ENCODE measurements at places on chromosomes 4 and X.

- no peak for DNase-seq
These were observed 22.7 kb downstream of the RASGEF1B start for GRCh38 chr4:81449015-81449414.

DNA sequence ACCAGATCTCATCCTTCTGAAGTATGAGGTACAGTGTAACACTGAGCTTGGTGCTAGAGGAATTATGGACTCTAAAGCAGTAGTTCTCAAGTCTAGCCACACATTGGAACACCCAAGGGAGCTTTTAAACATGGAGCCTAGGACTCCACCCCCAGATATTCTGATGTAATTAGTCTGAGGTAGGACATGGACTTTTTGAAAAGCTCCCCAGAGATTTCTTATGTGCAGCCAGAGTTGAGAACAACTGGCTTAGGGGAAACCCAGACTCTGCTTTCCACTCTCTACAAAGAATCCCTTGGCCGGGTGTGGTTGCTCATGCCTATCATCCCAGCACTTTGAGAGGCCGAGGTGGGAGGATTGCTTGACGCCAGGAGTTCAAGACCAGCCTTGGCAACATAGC, 11.6 kb upstream of the GDPD2 start:
- DNase-seq = no peak

DNA sequence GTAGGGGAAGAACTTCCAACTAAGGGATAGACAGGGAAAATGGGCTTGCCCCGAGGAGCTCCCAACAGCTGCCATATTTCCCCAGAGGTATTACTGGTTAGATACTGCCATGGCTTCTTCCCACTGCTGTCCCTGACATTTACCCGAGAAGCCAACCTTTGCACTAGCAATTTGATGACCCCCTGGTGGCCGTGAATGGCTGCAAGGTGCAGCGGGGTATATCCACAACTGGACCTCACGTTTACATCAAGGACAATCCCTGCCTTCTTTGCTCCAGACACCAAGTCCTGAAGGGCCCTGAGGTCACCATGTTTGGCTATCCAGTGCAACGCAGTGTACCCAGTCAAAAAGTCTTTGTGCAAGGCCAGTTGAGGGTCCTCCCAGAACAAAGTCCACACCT, 2.3 kb downstream of the SOWAHB start:
- DNase-seq = no peak

GRCh38 chr4:14076776-14077175, 449.3 kb upstream of the BOD1L1 start:
- DNase-seq = no peak

- no peak for DNase-seq
These were observed 180.5 kb downstream of the PTTG2 start for GRCh38 chr4:38140643-38141203.

DNA sequence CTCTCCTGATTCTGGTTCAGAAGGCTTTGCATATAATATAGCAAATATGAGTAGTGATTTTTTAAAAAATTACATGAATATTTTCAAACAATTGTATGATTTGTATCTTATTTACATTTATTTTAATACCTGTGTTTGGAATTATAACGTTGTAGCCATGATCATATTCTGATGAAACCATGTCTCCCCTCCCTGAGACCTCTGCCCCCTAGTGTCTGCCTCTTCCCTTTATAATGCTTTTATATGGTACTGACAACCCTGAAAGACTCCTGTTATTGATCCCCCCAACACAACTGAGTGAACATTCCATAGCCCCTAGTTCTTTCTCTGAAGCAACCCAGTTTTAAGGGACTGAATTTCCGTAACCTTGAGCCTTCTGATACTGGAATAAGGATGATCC, 187.4 kb downstream of the SOX3 start:
- no peak for DNase-seq

DNA sequence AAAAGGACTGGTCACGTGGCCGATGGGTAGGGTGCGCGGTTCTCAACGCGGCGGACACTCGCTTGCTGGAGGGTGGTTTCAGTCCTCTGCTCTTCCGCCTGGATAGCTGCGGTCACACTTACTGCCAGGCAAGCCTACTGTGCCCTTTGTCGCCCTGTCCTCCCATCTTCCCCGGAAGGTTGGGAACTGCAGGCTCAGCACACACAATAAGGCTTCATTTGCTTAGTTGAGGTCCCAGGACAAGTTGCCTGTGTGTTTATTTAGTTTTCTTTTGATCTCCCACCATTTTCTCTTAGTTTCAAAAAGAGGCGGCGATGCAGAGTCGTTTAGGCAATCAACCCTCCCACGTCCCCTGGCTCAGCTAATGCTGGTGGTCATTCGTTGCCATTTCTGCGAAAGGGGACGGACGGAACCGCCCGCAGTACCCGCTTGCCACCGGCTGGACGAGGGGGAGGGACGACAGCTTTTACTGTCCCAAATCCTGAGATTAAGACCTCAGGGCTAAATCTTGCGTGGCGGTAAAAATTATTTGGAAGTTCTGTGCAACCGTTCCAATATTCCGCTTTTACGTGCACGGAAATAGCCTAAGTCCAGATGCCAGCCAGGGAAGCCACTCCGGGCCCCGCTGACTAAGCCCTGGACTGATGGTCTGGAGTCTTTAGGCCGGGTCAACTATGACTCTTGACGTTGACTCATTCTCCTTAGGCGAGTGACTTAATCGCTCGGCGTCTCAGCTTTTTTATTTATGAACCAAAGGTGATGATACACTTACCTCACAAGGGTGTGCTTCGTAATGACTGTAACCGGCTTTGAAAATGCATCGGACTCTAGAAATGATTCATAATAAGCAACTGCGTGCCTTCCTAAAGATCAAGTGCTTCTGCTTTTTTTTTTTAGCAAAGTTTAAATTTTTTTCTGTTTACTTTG, 671 bp upstream of the EIF4E start:
- DNase-seq = peak; percentile 45

- DNase-seq = no peak
These were observed 14.0 kb downstream of the APOOL start for GRCh38 chrX:85017721-85018120.

DNA sequence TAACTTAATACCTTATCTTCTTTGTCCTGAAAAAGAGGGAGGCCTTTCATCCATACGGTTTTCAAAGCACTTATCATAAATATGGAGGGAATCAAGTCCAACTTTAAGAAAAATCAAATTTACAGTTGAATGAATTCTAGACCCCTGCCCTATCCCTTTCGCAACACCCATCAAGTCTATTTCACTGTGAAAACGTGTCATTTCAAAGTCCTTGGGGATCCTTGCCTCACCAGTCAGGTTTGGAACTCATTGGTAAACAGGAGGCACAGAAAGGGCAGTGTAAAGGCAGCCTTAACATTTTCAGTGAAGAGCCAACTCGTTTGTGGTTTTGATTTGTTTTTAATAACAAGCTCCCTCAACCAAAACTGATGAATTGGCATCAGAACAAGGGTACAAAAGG, 66.5 kb downstream of the AMOT start:
- no peak for DNase-seq

DNA sequence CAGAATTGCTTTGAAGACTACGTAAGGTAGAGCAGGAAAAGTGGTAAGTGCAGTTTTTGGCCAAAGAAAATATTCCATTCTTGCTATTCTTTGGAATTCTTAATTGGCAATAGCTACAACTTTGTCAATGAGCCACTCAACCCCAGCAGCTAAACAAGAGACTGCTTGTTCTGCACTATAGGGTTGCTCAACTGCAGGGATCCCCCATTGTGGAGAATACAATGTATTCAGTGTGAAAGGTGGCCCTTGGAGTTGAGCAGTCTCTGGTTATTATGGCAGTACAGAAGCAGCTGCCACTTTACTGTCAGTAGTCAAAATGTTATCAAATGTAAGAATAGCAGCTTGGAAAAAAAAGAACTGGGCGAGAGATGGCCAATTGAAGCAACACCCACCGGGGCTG, 808.7 kb downstream of the CENPC start:
- DNase-seq = peak; percentile 31

GRCh38 chr4:10613926-10614478, 70.6 kb downstream of the CLNK start:
- DNase-seq = no peak

DNA sequence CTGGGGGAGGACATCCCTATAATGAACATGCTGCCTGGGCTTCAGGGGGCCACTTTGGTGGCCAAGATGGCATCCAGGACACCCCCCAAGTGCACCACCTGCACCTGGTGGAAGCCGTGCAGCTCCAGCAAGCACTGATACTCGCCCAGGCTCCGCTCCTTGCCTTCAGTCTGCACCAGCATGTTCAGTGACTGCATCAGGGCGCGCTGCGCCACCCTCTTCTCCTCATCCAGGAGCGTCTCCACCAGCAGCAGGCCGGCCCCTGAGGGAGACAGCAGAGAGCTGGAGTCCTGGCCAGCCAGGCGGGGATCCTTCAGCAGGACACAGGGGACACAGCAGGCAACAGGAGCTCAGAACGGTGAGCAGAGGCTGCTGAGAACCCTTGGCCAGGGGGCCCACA, 11.3 kb upstream of the SLC25A6 start:
- no peak for DNase-seq

DNA sequence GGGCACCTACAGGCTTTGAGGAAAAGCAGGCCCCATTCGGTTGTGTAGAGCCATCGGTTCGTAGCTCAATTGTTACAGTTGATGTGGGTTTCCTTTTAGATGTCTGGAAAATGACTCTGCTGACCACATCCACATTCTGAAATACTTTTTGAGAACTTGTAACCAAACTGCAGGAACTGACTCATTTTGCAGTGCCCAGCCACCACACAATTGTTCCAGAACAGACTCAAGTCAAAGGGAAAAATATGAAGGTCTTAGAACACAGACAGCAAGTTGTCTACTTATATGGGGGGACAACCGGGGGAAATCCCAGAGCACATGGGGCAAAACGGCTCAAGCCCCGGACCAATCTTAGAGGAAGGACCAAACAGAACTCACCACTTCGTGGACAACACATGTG, 557.6 kb upstream of the DIPK2B start:
- no peak for DNase-seq

GRCh38 chr4:42008011-42008786, 17.9 kb downstream of the SLC30A9 start:
- no peak for DNase-seq

GRCh38 chr4:159303435-159303834, 200.6 kb downstream of the RAPGEF2 start:
- DNase-seq = no peak

GRCh38 chrX:155767051-155767875, 113.9 kb upstream of the VAMP7 start:
- peak; percentile 12 for DNase-seq

DNA sequence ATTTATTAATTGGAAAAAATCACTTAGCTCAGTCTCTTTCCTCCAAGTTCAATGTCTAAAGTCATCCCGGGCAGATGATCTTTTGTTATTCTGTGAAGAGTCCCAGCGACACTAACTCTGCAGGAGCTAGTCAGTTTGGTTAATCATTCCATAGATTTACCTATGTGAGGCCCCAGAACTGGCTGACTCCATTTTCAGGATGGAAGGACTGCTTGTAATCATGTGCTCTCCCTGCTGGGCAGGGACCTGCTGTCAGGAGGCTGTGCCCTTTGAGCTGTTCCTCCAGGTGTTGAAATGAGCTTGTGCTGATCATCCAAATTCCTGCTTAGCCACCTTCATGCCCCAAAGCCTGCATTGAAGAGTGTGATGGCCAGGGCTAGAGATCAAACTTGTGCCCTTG, 169.8 kb downstream of the NHS start:
- no peak for DNase-seq

Measured in anterior cingulate cortex (tissue), 58 donors.